ENCODE measurements at places on chromosomes 7 and 10.
A peak's percentile ranks its signal among the peaks of the same experiment; 100 is the strongest.

DNA sequence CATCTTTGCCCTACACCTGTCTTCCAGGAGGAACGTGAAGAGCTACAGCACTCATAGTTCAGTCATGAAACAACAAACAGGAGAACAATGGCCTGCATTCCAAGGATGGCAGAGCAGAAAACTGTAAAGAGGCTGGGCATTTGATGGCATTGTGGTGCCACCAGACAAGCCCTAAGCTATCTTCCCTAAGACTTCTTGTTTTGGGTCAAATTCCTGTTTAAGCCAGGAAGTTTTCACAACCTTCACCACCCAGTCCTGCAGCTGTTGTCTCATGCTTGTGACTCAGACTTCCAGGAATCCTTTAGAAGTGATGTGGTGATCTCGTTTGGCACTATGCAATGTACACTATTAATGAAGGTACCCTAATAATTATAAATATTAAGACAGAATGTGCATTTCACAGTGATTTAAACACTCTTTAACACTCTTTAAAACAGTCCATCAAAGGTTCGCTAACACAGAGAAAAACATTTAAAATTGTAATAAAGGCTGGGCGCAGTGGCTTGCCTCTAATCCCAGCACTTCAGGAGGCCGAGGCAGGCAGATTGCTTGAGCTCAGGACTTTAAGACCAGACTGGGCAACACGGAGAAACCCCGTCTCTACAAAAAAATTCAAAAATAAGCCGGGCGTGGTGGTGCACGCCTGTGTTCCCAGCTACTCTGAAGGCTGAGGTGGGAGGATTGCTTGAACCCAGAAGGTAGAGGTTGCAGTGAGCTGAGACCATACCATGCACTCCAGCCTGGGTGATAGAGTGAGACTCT is 2.7 kb upstream of the HERPUD2 start:
- DNase-seq = no peak

- DNase-seq = no peak
Observed at GRCh38 chr10:76766682-76767081, 870.9 kb downstream of the KCNMA1 start.

- DNase-seq = no peak
Observed at GRCh38 chr7:5064391-5065106, 18.9 kb downstream of the RBAK start.

DNA sequence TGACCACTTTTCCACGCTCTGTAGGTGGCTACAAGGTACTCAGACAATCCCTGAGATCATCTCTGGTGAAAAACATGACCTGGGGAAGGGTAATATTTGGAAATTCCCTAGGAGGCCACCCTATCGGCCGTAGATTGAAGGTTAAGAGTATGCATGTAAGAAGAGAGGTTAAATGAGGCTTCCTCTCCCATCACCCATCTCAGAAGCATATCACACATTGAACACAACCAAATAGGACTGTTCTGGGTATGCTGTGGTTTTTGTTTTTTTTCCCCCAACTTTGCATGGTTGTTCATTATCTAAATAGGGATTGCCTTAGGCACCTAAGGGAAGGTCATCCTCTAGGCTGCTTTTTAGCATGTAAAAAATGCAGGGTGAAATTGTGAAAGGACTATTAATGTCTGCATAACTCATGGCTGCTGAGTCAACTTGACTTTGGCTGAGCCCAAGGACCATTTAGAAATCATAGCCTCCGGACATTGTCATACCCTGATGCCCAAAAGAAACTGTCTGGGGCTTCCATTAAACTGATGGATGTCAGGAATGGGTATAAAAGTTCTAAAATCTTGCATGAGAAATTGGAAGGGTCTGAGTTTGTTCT is 24.7 kb upstream of the ST8SIA6 start:
- DNase-seq = no peak

- no peak for DNase-seq
Observed at GRCh38 chr10:98134117-98134430, 383 bp upstream of the R3HCC1L start.

DNA sequence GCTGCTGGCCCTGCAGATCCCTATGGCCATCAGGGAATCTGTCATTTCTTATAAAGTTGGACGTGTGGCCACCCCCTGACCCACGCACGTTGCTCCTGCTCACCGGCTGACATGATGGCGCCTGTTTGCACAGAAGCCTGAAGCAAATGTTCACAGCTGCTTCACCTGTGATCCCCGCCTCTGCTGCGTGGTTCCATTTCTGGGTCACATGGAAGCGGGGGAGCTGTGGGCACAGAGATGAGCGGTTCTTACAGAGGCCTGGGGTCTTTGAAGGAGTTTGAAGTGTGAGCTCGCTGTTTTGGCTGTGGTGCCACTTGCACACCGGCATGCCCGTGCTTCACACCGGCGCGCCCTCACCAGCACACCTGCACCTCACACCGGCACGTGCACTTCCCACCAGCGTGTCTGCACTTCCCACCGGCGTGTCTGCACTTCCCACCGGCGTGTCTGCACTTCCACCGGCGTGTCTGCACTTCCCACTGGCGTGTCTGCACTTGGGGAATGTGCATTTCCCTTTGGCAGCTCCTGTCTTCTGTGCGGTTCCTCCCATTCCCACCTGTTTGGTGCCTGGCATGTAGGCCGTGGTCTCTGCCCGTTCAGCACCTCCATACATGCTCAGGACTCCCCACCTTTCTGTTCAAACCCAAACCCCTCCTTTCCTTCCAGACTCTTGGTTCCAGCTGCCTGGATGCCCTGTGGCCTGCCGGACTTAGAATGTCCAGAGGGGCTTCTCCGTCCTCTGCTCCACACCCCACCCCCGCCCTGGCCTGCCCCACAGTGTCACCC is 86.7 kb downstream of the INPP5A start:
- DNase-seq = no peak

GRCh38 chr10:11794566-11794965 is 28.6 kb upstream of the PROSER2 start:
- no peak for DNase-seq

GRCh38 chr10:7449063-7449695 is 38.3 kb upstream of the SFMBT2 start:
- DNase-seq = no peak

- DNase-seq = peak; percentile 39
Observed at GRCh38 chr10:80664071-80664680, 126.5 kb downstream of the SH2D4B start.

- DNase-seq = no peak
Observed at GRCh38 chr10:31390804-31391203, 71.8 kb downstream of the ZEB1 start.

DNA sequence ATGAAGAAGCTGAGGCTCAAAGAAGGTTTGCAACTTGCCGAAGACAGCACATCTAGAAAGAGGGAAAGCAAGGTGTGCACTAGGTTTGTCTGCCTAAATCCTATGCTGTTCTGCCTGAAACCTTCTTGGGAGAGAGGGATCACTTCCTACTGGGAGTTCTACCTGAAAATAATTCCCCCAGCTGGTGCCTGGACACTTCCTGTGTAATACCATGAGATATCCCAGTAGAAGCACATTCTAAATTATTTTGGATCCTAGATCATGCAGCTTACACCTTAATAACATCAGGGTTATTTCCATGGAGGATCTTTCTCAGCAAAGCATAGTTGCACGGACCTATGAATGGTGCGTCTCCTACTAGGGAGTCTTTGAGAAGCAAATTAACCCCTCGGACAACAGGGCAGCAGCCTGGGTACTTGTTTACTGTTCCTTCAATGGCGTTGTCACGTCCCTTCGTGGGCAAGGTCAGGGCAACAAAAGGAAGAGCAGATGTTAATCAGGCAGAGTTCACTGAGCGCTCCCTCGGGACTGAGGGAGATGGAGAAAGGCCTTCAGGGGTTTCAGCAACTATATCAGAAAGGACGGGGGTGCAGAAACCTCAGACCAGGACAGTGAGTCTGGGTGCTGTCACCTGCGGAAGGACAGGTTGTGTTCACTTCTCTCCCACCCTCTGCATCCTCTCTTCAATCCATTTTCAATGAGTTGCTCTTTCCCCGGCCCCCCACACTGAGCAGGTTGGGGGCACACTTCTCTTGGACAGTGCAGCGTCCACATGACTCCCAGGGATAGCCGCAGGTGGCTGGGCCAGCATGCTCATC is 44.0 kb downstream of the OAT start:
- no peak for DNase-seq

All from stimulated activated CD4-positive, alpha-beta T cell treated with anti-CD3 and anti-CD28 coated beads, Interleukin-1b, Interleukin-23, amount 100 ng/mL, for 4 hours (primary cell).